ENCODE measurements at places on chromosomes 5 and 9.
A peak's percentile ranks its signal among the peaks of the same experiment; 100 is the strongest.

- peak; percentile 8 for DNase-seq
Measured at GRCh38 chr9:22415941-22416691, 30.5 kb upstream of the DMRTA1 start.

DNA sequence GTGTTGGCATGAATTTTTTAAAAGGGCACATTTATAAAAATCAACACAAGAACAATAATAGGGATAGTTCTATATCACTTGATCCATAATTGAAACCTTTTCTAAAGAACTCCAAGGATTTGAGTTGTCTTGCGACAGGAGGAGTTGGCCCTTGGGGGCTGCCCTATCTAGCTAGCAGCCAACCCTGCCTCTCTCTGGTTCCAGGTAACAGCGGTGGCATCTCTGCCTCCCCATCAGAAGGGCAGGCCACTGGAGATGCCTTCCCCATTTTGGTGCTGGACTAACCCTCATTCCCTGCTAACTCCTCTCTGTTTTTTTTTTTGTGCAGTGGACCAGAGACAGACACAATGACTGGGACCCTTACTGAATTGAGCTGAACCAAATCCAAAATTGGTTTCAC, 393.0 kb downstream of the MED10 start:
- DNase-seq: no peak

DNA sequence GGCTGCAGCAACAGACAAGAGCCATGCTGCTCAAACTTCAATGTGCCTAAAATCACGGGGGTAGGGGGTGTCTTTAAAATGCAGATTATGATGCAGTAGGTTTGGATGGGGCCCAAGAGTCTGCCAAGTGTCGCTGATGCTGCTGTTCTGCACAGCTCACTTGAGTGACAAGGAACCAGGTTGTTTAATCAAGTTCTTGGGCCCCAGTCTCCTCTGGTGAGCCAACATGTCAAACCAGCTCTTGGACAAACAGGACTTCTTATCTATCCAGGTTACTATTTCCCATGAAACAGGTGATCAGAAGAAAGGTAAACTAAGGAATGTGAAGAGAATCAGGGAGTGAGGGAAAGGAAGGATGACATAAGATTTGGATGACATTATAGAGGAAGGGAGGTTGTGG, 78.0 kb downstream of the APBA1 start:
- no peak for DNase-seq

DNA sequence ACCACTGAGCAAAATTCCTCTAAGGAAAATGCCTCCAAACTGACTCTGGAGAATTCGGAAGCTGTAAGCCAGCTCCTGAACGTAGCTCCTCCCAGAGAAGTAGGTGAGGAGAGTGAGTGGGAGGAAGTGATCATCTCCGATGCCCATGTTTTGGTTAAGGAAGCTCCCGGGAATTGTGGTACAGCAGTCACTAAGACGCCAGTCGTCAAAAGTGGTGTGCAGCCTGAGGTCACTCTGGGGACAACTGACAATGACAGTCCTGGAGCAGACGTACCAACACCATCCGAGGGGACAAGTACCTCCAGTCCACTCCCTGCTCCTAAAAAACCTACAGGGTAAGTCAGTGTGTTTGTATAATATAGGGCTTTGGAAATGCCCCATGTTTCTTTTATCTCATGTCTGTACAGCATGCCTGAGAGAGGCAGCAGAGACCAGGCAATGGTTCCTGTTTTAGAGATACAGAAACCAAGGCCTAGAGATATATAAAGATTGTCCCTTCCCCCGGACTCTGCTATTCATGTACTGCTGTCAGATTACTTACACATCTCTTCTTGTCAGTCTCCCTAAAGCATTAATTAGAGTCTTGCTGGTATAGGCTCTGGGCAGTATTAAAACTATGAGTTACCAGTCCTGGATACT, 23.9 kb downstream of the HMGXB3 start:
- DNase-seq: peak; percentile 33

DNA sequence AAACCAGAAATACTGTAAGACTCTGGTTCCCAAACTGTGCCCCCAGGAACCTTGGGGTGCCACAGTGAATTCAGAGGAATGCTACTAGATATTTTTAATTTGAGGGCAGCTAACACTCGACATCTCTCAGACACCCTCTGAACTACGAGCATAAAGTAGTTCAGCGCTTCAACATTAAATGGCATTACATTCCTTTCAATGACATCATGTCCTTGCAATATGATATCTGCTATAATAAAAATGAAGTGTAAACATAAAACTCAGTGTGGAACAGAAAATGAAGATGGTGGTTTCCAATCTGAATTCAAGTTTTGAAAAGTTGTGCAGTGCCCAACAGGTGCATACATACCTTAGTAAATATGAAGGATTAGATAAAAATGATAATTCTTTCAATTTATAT, 116.1 kb downstream of the LPAR1 start:
- no peak for DNase-seq

DNA sequence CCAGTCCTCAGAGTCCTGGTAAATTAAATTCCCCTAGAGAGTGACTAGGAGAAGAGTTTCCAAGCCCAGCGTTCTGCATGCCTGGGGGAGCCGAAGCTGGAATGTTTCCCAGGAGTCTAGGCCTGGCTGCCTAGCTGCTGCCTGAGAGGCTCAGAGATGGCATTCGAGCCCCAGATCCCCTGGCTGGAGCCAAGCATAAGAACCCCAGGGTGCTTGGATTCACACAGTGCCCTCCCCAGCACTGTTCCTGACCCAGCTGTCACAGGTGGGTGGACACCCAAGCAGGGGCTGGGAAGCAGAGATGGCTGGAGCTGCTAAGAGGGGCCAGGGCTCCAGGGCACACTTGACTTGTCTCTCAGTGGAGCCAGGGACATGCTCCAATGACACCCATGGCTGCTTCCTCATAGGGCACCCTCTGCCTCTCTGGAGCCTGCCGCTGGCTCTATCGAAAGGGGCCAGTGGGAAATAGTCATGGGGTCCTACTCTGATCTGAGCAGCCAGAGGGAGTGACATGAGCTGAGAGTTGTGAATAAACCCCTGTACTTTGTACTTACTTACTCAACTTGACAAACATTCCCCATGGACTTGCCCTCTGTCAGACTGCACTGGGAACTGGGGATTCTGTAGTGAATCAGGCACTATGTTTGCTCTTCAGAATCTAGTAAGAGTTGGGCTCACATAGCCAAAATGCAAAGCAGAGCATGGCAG, 62.6 kb upstream of the XPA start:
- peak; percentile 38 for DNase-seq

DNA sequence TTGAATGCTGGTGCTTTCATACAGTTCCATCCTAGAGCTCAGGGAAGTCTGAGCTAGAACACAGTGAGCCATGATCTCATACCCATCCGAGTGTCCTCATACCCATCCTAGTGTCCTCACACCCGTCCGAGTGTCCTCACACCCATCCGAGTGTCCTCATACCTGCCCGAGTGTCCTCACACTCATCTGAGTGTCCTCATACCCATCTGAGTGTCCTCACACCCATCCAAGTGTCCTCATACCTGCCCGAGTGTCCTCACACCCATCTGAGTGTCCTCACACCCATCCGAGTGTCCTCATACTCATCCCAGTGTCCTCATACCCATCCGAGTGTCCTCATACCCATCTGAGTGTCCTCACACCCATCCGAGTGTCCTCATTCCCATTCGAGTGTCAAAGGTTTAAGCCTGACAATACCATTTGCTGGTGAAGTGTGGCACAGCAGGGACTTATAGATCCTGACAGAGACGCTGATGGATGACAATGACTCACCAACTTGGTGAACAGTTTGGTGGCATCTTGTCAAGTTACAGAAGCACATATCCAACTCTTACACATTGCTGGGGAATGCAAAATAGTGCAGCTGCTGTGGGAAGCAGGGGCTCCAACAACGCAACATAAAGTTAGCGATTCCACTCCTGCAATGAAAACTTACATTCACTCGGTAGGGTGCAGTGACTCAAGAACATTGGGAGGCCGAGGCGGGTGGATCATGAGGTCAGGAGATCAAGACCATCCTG, 77.0 kb upstream of the COL5A1 start:
- DNase-seq: no peak

DNA sequence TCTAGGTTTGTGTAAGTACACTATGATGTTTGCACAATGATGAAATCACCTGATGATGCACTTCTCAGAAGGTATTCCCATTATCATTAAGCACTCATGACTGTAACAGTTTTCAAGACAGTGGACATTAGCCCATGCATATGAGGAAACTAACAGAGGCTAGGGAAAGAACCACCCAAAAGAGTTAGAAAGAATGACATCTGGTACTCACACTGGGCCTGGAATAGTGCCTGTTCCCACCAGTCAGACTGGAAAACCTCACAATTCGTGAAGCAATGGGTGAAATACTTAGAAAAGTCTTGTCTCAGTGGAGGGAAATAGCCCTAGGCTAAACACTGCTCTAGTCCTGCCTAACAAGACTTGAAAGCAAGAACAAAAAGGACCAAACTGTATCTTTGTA, 117.4 kb upstream of the GDNF start:
- no peak for DNase-seq

GRCh38 chr9:134858051-134858841, 22.4 kb upstream of the FCN2 start:
- DNase-seq: no peak

GRCh38 chr9:94554439-94555331, at the start of gene PCAT7:
Gene PCAT7 (plus strand): TSS chr9:94555083.
- DNase-seq: peak; percentile 7

- peak; percentile 21 for DNase-seq
Measured at GRCh38 chr9:132351404-132352045, 3.3 kb downstream of the SETX start.

- no peak for DNase-seq
Measured at GRCh38 chr9:7509576-7510145, 289.9 kb downstream of the DMAC1 start.

GRCh38 chr5:68297656-68298055, 82.1 kb downstream of the PIK3R1 start:
- DNase-seq: no peak

GRCh38 chr9:117772960-117773359, 68.8 kb downstream of the TLR4 start:
- peak; percentile 51 for DNase-seq

GRCh38 chr5:133682451-133682850, 70.1 kb upstream of the FSTL4 start:
- no peak for DNase-seq

DNA sequence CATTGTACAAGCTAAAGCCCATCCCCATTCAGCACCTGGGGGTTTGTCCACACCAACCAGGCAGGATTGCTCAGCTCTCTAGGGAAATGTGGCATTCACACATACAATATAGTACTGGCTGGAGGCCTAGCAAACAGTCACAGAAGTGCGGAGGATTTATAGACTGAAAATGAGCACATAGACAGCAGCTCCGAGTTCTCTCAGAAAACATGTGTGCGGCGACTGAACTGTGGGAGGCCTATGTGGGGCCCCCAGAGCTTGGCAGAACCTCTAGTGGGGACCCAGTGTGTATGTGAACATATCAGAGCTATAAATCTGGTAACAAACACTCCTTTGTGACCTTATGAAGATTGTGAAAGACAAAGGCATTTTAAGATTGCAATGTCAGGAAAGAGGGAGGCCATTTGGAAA, 431.1 kb downstream of the DTWD2 start:
- peak; percentile 42 for DNase-seq

GRCh38 chr9:31519011-31519410, 865.4 kb upstream of the ACO1 start:
- DNase-seq: no peak

- peak; percentile 50 for DNase-seq
Measured at GRCh38 chr9:35566417-35566816, 38.6 kb upstream of the TESK1 start.

DNA sequence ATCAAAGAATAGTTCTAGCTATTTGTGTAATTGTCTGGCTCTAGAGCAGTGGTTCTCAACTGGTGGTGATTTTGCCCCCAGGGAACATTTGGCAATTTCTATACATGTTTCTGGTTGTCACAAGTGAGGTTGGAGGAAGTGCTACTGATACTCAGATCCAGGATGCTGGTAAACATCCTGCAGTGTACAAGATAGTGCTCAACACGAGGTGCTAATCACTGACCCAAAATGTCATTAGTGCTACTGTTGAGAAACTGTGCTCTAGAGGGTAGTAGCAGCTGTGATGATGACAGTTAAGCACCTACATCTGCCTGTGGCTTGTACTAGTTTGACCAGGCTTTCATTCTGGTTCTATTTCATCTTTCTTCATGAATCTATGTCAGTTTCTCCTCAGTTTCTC, 22.1 kb downstream of the LRRC19 start:
- no peak for DNase-seq

- peak; percentile 25 for DNase-seq
Measured at GRCh38 chr9:79574136-79574535, 2.4 kb downstream of the TLE4 start.

GRCh38 chr5:169131616-169132301, 169.2 kb downstream of the SLIT3 start:
- DNase-seq: peak; percentile 36

GRCh38 chr9:130829762-130830161, 5.3 kb upstream of the ABL1 start:
- DNase-seq: no peak

DNA sequence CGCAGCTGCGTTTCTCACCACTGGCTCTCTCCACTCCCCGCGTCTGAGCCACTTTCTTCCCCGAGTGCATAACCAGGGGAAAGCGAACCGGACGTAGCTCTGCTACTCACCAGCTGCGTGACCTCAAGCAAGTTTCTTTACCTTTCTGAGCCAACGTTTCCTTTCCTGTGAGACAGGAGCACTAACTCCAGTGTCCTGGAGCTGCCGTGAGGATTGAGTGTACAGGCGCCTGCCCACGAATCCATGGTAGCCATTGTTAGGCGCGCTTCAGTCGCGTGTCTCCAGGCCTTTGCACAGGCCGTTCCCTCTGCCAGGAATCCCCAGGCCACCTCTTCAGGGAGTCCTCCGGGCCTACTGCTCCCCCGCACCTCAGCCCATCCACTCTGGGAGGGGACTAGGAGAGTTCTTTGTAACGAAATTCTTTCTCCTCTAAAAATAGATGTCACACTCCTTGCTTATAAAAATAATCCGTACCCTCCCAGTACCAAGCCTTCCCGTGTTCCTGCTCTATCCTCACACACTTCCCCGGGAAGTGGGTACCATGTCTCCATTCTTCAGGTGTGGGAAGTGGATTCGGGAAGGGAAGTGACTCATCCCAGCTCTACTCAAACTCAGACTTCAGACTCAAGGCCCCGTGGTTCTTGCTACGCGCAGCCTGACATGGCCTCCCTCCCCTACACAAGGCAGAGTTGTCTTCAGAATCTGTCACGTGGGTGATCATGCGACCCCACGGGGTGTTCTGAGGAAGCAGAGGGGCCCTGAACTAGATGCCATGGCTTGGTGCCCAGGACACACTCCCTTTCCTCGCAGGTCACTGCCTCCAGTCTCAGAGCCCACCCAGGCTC, 16.1 kb upstream of the CRB2 start:
- DNase-seq: no peak

DNA sequence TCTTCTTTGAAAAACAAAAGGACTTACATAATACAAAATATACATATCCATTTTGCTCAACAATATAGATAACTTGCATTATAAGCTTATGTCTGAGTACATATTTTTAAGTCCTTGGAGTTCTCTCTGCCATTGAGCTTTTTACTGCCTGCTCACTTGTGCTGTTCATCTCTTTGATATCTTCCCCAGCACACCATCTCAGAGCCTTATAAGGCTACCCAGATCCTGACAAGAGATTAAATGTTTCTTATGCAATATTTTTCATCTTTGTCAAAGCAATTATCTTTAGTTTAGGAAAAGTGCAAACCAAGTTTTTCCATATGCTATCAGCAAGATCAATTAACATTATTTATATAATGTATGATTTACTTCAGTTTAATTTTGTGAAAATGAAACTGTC, 60.7 kb upstream of the ITGA1 start:
- peak; percentile 41 for DNase-seq

- DNase-seq: peak; percentile 47
Measured at GRCh38 chr5:72267685-72268084, 52.4 kb downstream of the MRPS27 start.
